ENCODE measurements at places on chromosomes 16 and 17.

- H3K27me3 ChIP-seq, result peaks cover 5% of the 10 kb centered on the region
- no peaks in the 10 kb centered on the region for H3K36me3 ChIP-seq
- no peak overlapping the region for H3K4me3 ChIP-seq
- DNase-seq, result no peak
- H3K27ac ChIP-seq, result no peak overlapping the region
Measured at GRCh38 chr16:47716571-47716970, 255.4 kb downstream of the PHKB start.

GRCh38 chr17:82021900-82022309 is 773 bp downstream of the CENPX start:
- H3K36me3 ChIP-seq, result no peaks in the 10 kb centered on the region
- H3K4me1 ChIP-seq, result peaks cover 31% of the 10 kb centered on the region
- H3K27ac ChIP-seq, result no peak overlapping the region
- no peak for DNase-seq
- no peaks in the 10 kb centered on the region for H3K27me3 ChIP-seq

- DNase-seq, result no peak
- H3K27ac ChIP-seq, result no peak overlapping the region
- no peak overlapping the region for H3K4me3 ChIP-seq
- peaks cover 36% of the 10 kb centered on the region for H3K36me3 ChIP-seq
Measured at GRCh38 chr17:77218902-77219301, 78.1 kb downstream of the SEC14L1 start.

GRCh38 chr17:80153004-80153403 is 6.1 kb upstream of the EIF4A3 start:
- peaks cover 3% of the 10 kb centered on the region for H3K27me3 ChIP-seq
- H3K4me3 ChIP-seq, result no peak overlapping the region
- H3K27ac ChIP-seq, result no peak overlapping the region

- H3K27me3 ChIP-seq, result no peaks in the 10 kb centered on the region
- no peak overlapping the region for H3K27ac ChIP-seq
- H3K36me3 ChIP-seq, result no peaks in the 10 kb centered on the region
- no peak overlapping the region for H3K4me3 ChIP-seq
- no peak for DNase-seq
- peaks cover 6% of the 10 kb centered on the region for H3K4me1 ChIP-seq
Measured at GRCh38 chr17:54013072-54013471, 190.3 kb downstream of the KIF2B start.

GRCh38 chr17:43940630-43941029 is 1.6 kb downstream of the PPY start:
- no peak overlapping the region for H3K27ac ChIP-seq
- peaks cover 22% of the 10 kb centered on the region for H3K27me3 ChIP-seq
- no peak overlapping the region for H3K4me3 ChIP-seq
- no peaks in the 10 kb centered on the region for H3K36me3 ChIP-seq
- H3K4me1 ChIP-seq, result peaks cover 63% of the 10 kb centered on the region
